ENCODE measurements at places on chromosomes 13 and 19.
A peak's percentile ranks its signal among the peaks of the same experiment; 100 is the strongest.

DNA sequence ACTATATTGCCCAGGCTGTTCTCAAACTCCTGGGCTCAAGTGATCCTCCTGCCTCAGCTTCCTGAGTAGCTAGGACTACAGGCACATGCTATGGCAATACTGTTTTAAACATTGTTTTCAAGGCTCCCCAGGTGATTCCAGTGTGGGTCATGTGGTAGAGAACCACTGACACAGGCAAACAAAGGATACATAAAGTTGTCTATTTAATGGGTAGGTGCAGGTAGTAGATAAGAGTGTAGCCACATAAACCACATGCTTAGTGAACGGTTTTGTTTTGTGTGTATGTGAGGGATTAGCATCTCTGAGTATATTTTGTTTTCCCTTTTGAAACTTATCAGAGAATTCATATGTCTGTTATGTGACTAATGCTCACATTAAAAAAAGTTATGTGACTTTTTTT, 36.7 kb downstream of the USPL1 start:
- DNase-seq: no peak

DNA sequence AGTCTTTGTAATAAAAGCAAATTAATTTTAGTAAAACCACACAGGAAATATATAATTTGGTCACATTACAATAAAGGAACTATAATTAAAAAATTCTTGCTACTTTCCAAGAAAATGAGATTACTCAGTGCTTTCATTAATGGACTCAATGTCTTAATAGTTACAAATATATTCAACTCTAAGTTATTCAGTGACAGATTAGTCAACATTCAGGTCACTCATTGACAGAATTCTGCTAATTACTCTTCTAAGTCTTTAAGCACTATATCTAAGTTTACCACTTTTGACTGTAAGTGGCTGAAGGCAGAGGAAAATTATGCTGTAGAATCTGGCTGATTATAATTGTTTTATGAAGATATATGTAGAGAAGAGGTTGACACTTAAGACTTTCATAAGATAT, 1365.0 kb downstream of the EFNB2 start:
- no peak for DNase-seq

- DNase-seq: peak; percentile 98
Observed at GRCh38 chr19:39435499-39436349, at the start of gene RPS16. Gene RPS16 (minus strand): TSS chr19:39435949. CDS start chr19:39435895, 54 bp downstream.

DNA sequence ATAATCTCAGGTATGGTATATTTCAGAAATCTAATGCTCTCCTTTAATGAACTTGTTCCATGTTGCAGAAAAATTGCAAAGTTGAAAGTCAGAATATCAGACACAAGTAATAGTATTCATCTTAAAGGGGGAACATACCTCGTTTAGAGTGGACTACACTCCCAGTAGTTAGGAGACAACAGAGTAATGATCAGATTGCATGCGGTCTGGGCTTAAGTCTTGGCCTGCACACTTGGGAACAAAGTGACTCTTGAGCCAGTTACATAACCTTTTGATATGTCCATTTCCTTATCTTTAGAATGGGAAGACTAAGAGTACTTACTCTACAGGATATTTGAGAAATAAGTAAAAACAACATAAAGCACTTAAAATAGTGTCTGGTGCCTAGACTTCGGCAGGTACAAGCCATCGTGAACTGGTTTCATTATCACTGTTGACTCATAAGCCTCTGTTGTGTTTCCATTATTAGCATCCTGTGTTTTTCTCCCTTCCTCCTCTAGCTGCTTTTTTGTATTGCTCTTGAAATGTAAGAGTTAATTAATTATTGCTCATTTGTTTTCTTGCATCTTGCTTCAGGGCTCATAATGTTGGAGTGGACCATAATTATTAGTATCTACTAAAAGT, 53.0 kb downstream of the DPY19L3 start:
- no peak for DNase-seq

GRCh38 chr19:34757441-34757840, 15.6 kb downstream of the ZNF599 start:
- no peak for DNase-seq

- no peak for DNase-seq
Observed at GRCh38 chr19:55441319-55441691, 1.8 kb downstream of the SHISA7 start.

DNA sequence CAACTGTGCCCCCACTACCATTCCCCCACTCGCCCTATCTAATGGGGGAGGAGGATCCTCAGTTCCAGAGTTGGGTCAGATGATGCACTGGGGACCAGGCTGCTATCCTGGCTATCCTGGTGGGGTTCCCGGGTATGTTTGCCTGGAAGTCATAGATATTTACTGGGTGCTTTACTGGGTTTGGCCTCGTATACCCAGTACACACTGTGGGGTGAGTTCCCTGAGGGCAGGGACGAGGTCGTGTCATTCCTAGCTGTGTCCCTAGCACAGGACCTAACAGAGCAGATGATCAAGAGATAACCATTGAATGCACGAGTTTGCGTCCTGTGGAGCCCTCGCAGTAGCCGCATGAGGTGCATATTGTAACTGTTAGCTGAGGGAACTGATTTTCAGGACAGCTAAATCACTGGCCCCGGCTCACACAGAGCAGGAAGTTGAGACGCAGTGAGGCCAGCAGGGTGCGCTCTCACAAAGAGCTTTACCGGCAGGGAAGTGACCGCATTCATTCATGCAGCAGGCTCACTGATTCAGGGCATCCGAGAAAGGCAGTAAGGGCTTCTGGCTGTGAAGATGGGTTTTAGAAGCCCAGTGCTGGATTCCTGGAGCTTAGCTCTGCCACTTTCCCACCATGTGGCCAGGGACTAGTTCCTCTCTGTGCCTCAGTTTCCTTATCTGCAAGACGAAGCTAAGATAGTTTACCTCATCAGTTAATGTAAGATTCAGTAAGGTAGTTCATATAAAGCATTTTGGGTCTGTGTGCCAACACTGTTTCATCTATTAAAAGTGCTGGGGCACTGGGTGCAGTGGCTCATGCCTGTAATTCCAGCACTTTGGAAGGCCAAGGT, 6.0 kb downstream of the RUVBL2 start:
- peak; percentile 56 for DNase-seq

DNA sequence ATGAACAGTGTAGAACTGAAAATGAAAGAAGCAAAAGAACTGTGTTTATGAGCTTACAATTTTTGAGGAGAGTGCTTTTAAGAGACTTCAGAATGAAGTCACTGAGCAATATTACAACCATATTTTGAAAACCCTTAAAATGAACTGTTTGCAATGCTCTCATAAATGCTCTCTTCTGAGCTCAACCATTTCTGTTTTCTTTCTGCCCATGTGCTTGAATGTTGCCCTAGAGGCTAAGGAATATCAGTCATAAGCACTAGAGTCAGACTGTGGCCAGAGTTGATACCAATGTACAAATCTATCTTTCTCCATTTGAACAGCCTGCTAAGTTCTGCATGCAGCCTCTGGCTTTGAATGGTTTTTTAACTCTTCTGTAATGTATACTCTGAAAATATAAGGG, 1092.8 kb downstream of the PCDH9 start:
- DNase-seq: no peak

DNA sequence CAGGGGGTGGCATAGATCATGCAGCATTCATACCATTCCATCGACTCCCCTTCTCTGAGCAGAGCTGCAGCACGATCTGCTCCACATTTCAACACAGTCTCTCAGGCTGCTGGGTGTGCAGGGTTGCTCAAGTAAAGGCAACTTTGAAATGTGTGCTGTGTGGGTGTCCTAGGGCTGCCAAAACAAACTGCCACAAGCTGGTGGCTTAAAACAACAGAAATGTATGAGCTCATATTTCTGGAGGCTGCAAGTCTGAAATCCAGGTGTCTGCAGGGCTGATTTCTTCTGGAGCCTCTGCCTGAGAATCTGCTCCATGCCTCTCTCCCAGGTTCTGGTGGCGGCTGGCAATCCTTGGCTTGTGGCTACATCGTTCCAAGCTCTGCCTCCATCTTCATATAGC, 63.7 kb upstream of the WDFY2 start:
- no peak for DNase-seq

DNA sequence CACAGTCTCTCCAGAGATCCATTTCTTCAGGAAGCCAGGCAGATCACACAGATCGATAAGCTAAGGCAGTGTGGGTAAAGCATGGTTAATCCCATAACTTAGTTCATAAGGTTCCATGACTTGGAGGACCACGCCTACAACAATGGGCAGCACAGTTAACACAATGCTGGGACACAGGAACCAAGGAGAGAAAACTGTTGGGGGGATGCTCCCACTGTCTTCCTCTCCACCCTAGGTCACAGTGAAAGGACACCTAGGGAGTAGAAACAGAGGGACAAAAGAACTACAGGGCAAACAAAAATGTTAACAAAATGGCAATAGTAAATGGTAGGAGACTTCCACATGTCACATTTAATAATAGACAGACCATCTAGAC, 20.8 kb upstream of the ZNF181 start:
- no peak for DNase-seq

- DNase-seq: no peak
Observed at GRCh38 chr13:111620166-111620565, 299.7 kb downstream of the TEX29 start.

GRCh38 chr13:43196086-43196621, 172.8 kb downstream of the DNAJC15 start:
- no peak for DNase-seq

DNA sequence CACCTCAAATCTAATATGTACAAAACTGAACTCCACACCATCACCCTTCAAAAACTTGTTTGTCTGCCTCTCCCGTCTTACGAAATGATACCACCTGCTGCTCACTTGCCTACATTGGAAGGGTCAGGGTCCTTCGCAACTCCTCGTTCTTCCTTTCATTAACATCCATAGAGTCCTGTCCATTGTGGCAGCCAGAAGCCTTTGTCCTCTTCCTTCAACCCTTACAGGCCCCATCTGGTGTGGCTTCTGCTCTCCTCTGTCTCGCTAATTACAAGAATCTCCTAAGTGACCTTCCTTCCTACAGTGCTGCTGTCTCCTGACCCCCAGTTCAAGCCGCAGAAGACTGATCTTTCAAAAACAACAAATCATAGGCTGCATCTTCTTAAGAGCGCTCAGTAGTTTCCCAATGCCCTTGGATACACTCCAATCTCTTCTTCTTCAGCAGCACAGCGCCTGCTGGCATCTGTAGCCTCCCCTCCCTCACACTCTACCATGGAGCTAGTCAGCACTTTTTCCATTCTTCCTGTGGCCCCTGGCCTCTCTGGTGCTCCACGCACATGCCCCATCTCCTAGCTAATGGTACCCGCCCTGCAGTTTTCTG, 382.7 kb downstream of the LIG4 start:
- no peak for DNase-seq

DNA sequence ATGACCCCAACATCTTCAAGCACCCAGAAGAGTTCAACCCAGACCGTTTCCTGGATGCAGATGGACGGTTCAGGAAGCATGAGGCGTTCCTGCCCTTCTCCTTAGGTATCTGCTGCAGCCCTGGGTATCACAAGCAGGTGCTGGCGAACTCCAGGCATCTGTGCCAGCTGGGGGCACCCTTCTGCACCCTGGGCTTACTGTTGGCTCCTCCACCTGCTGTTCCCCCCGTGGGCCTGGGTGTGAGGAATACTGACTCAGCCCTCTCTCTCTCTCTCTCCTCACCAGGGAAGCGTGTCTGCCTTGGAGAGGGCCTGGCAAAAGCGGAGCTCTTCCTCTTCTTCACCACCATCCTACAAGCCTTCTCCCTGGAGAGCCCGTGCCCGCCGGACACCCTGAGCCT, 13.0 kb downstream of the CYP2S1 start:
- no peak for DNase-seq

DNA sequence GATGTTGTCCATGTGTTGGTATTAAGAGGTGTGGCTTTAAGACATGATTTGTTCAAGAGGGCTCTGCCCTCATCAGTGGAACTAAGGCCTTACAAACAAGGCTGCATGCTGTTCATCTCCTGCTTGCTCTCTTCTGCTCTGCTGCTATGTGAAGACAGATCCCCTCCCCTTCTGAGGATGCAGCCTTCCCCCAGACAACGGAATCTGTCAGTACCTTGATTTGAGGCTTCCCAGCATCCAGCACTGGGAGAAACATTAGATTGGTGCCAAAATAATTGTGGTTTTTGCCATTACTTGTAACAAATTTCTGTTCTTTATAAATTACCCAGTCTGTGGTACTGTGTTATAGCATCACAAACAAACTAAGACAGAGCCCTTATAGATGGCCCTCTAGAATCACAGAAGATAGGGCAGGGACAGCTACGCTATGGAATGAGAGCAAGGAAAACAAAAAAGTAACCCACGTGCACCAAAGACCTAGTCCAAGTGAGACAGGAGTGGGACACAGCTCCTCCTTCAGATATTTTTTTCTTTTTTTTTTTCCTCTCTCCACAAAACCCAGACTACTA, 151.5 kb upstream of the RXFP2 start:
- DNase-seq: no peak

DNA sequence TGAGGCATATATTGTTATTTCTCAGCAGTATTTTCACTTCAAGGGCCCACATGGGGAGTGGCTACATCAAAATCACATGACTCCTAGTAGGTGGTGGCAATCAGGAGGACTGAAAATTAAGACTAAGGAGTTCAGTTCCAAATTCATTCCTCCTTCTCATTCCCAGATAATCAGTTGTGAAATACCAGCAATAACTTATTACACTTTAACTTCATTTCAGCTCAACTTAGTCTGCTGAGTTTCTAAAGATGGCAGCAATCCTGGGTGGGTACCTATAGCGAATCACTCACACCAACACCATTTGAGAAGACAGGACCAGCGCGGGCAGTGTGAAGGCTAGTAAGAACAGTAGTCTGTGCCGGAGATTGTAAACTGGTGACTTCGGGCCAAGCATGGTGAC, 63.9 kb upstream of the SLC10A2 start:
- no peak for DNase-seq

GRCh38 chr19:52648336-52649016, 10.3 kb upstream of the ZNF83 start:
- DNase-seq: no peak

GRCh38 chr19:6821639-6822310, 49.3 kb downstream of the VAV1 start:
- DNase-seq: no peak

GRCh38 chr13:46367617-46368327, 19.3 kb downstream of the RUBCNL start:
- no peak for DNase-seq

DNA sequence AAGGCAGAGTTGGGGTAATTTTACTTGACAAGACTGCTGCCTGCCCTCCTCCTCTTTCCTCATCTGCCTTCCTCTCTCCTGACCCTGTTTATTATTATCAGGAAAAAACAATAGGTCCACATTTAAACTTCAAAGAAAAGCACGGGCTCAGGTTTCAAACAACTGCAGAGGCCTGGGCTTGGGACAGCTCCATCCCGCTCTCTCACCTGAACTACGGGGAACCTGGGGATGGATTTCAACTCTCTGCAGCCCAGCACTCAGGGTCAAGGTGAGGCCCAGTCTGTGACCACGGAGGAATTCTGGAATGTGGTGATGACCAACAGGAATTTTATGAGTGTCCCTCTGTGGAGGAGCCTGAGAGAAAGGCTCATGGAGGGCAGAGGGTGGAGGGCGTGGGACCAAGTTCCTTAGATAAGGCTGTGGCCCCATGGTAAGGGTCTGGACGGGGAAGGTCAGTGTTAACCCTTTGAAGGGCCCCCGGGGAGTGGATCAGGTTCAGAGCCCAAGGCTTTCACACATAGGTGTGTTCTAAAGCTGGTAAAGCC, 220.8 kb upstream of the MAB21L1 start:
- DNase-seq: no peak

GRCh38 chr13:59680429-59681024, 483.2 kb downstream of the DIAPH3 start:
- DNase-seq: no peak
